Fibroblast of lung (primary cell): ENCODE measurements at places on chromosomes 12 and 14. TPM values are rescaled to one million over a fixed set of nuclear protein-coding genes. Genes with fewer than 3 reads are reported as not detected.

- DNase-seq, result peak; percentile 59
Observed at GRCh38 chr14:59282378-59282765, 93.9 kb downstream of the DAAM1 start.

The RAN gene
- 1,342 and 2,198 TPM in 2 replicates for polyA plus RNA-seq

DNA sequence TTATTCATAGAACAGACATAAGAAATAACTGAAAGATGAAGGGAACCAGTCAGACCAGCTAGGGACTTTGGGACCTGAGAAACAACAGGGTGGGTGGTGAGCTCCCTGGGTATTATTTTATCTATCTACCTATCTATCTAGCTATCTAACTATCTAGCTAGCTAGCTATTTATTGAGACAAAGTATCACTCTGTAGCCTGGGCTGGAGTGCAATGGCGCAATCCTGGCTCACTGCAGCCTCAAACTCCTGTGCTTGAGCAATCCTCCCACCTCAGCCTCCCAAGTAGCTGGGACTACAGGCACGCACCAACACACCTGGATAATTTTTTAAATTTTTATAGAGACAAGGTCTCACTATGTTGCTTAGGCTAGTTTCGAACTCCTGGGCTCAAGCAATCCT, 127.6 kb downstream of the DPF3 start:
- DNase-seq, result no peak

- no peak for DNase-seq
Observed at GRCh38 chr14:73842851-73843250, 8.8 kb upstream of the PTGR2 start.

The DAO gene
- polyA plus RNA-seq, result not detected in 2 replicates

DNA sequence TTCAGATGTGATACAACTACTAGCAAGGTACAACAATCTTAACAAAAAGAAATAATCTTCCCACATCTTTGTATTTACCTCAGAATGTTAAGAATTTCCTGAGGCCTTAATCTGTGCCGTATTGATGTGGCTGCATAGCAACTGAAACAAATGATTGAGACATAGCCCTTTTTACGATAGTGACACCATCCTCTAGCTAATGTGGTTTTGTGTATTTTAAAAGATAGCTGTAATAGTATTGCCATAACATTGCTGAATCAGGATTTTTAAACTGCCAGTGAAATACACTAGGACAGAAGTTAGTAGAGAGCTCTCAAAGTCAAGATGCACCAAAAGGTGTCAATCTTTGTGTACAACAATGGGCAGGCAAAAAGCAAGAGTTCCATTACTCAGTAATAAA, 11.9 kb downstream of the NPAS3 start:
- DNase-seq, result no peak

DNA sequence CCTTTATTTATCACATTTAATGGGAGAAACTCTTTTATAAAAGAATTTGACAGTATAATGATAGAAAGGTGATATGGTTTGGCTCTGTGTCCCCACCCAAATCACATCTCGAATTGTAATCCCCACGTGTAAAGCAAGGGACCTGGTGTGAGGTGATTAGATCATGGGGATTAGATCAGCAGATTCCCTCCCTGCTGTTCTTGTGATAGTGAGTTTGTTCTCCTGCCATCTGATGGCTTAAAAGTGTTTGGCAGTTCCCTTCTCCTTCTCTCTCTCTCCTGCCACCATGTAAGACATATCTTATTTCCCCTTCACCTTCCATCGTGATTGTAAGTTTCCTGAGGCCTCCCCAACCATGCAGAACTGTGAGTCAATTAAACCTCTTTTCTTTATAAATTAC, 1110.3 kb downstream of the FLRT2 start:
- no peak for DNase-seq

The C12orf75 gene
- 298 and 336 TPM in 2 replicates for polyA plus RNA-seq

DNA sequence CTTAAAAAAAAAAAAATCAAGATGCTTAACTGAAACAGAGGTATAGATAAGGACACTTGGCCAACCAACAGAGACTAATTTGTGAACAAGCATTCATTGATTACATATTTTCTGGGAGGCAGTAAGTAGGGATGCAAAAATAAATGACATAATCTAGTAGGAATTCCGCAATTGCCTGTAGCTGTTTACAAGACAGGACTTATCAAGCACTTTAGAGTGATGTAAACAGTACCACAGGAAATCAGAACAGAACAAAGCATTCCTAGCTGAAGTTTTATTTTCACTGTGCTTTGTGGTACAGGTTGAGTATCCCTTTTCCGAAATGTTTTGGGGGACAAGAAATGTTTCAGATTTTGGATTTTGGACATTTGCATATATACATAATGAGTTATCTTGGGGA, 68.2 kb upstream of the FGD4 start:
- DNase-seq, result peak; percentile 20

The DCN gene
- polyA plus RNA-seq, result 2,179 and 4,941 TPM in 2 replicates

DNA sequence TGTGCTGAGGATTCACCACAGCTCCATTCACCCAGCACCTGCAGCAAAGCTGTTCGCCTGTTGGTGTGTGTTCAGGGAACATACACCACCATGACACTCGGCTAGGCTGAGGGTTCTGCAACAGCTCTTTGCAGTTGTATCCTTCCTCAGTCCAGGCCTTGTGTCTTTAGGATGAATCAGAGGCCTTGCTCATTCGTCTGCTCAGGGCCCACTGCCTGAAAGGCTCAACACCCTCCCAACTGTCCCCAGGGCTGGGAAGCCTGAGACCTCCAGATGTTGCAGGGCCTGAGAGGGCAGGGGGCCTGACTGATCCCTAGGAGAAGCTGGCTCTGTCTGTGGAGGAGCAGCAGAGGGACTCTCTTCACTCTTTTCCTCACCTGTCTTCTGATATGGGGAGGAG, 11.2 kb downstream of the ZDHHC22 start:
- DNase-seq, result no peak

DNA sequence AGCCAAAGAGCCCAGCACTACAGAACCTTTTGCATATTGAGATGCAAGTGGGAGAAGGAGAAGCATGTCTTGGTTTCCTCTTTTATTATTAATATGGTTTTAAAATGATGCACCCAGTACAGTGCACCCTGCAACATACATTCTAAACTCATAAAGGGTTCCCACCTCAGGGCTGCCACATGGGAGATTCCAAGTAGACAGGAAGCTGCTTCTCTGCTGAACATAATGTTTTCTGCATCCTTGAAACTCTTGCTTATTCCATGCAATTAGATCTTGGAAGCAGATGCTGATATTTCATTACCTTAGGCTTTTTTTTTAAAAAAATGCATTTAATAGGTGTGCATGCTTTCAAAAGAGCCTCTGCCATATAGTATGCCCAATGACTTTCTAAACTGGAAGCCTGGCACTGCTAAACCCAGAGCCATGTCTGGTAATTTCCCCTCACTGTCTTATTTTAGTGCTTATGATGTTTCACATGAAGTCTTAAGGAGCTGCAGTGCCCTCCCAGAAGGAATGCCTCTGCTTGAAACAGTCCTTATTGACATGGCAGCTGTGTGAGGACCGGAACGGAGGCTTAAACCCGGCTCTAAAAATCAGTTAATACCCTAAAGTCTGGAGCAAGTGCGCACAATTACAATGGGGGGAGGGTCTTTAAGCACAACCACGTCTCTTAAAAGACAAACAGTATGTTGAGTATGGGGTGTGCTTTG, 2.0 kb upstream of the SIX1 start:
- DNase-seq, result no peak

The PLCZ1 gene
- not detected in 2 replicates for polyA plus RNA-seq

GRCh38 chr12:90045559-90045958, 336.9 kb upstream of the ATP2B1 start:
- no peak for DNase-seq

DNA sequence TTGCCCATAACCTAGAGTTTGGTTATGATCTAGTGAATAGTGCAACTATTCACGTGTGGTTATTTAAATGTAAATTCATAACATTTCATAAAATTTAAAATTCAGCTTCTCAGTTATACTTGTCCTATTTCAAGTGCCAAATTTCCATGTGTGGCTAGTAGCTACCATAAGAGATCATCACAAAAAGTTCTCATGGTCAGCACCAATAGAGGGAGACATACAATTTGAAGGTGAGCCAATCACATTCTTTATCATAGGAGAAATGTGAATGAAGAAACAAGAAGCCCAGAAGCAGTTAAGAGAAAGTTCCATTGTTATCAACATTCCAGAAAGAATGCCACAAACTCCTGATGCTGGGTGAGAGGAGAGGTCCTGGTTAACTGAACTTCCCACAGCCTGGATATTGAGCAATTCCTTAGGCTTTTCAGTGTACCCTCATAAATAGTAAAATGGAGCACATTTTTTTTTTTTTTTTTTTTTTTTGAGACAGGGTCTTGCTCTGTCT, 892.9 kb upstream of the USP15 start:
- no peak for DNase-seq

DNA sequence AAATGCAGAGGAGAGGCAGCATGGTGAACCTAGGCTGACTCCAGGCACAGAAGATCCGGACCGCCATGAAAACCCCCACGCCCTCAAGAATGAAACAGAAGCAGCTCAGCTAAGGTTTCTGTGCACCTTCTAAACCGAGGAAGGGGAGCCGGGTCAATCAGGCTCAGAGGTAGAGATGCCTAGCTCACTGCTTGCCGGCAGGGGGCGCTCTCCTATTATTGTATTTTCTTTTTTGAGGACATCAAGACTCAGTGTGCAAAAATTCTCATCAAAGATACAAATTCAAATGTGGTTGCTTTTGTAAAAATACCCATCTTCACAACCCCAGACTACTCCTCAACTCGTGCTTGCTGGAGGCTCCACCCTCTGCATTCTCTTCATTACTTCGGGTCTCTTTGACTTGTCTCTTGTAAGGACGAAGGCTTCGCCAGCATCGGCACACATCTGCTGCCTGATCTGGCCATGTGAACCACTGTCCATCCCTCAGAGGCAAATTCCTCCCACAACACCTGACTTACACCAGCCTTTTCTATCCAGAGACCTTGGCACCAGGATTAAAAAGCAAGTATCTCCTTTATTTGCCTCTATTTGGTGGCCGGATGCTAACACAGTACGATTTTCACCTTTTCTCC, 33.4 kb upstream of the RNASE3 start:
- peak; percentile 27 for DNase-seq

The MORN3 gene
- polyA plus RNA-seq, result 0.23 and 0.61 TPM in 2 replicates

DNA sequence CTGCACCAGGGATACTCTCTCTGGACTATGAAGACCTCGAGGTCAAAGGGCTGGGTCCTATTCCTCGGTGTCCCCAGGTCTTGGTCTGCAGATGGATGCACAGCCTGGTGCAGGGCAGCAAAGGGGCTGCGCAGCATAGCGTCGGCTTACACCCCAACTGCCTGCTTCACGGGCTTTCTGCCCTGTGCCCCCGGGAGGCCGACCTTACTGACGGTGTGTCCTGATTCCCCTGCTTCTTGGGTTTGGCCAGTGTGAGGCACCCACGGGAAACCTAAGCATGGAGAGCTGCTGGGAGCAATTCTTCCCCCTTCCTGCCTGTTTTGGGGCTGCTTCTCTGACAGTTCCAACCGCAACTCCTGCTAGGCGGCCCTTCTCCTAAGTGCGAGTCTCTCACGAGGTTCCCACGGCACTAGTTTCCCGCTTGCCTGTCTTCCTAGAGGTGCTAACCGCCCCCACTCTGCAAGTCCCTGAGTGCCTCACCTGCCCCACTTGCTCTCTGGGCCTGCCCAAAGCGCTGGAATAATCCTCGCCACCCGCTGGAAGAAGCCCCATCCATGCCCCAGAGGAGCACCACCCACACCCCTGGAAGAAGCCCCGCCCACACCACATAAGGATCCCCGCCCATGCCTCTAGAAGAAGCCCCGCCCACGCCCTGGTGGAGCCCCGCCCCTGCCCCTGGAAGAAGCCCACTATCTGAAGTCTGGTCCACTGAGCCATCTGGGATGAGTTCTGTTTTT, 54.0 kb downstream of the PRIMA1 start:
- DNase-seq, result no peak

DNA sequence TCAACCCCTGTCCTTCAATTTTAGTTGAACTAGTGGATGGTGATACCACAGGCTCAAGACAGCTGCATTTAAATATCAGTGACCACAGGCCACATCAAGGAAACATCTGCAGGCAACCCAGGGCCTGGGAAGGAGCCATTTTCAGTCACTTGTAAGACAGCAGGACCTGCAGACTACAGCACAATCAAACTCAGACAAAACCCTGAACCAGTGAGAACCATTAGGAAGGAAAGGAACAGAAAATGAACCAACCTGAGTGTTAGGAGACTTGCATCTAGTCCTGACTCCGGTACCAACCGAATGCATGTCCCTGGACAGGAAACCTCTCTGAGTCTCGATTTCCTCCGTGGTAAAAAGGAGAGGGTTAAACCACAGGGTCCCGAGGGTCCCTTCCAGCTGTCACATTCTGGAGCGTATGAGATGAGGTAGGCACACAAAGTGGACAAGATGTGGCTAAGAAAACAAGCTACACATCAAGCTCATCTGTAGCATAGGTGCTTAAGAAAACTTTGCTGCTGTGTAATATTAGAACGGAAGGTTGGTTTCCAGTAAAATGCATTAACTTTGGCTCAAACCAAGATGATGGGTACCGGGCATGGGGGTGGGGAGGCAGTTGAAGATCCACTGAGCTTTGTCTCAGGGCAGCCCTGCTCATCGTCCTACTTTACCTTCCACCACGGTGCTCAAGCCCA, 1.6 kb upstream of the CDKN1B start:
- no peak for DNase-seq

The KERA gene
- not detected in 2 replicates for polyA plus RNA-seq

GRCh38 chr12:20283482-20283881, 84.9 kb upstream of the PDE3A start:
- no peak for DNase-seq

GRCh38 chr12:109892748-109893147, 7.3 kb upstream of the TCHP start:
- DNase-seq, result no peak

DNA sequence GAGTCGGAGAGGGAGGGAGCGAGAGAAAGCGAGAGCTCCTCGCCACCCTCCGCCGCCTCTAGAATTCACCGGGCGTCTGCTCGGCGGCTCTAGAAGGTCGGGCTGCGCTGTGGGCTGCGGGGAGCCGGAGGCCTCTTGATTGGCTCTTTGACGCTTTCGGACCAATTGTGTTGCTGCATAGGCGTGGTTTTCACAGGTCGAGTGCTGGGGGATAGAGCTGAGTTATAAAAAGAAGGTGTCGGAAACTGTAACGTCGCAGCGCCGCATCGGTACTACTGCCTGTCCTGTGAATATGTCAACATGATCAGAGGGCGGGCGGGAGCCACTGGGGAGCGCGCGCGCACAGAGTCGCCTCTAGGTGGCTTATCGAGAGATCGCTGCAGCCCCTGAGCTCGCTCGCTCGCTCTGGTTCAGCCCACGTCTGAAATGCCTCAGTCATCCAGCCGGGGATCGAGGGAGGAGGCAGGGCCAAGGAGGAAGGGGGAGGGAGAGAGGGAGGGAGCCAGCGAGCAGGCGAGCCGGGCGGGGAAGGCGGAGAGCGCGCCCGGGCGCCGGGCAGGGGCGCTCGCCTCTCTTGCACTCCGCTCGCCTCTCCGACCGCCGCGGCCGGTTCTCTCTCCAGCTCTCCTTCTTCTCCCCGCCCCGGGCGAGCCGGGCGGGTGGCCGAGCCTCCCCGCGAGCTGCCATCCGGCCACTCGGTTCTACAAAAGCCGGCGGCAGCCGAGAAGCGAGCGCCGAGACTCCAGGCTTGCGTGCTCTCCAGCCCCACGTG, at the start of gene TBX3:
TSS of gene TBX3 (minus strand) at position 78 of the 772 bp plus-strand sequence. CDS start 975 bp downstream, outside the sequence.
- peak; percentile 100 for DNase-seq

- peak; percentile 76 for DNase-seq
Observed at GRCh38 chr12:93022603-93023340, 93.7 kb upstream of the EEA1 start.
